Stimulated activated CD8-positive, alpha-beta memory T cell treated with anti-CD3 and anti-CD28 coated beads, Interleukin-15, amount 100 ng/mL, for 4 hours (primary cell): ENCODE measurements at places on chromosomes 12 and 14.

- DNase-seq = no peak
Measured at GRCh38 chr12:102765736-102766135, 151.3 kb downstream of the PAH start.

- DNase-seq = no peak
Measured at GRCh38 chr14:68785534-68786490, 7.1 kb downstream of the ZFP36L1 start.

DNA sequence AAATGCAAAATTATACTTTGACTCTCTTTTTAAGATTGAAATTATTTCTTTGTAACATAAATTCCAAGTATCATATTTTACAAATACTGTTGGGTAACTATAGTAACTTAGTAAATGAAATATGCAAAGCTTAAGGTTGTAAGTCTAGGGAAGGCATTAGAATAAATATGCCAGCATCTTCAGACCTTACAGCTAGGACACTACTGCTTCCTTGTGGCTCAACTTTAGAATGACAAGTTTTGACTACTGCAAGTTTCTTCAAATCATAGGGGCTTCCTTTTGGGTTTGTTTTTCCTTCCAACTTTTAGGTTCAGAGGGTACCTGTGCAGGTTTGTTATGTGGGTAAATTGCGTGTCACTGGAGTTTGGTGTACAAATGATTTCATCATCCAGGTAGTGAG, 17.7 kb upstream of the ANP32D start:
- no peak for DNase-seq

DNA sequence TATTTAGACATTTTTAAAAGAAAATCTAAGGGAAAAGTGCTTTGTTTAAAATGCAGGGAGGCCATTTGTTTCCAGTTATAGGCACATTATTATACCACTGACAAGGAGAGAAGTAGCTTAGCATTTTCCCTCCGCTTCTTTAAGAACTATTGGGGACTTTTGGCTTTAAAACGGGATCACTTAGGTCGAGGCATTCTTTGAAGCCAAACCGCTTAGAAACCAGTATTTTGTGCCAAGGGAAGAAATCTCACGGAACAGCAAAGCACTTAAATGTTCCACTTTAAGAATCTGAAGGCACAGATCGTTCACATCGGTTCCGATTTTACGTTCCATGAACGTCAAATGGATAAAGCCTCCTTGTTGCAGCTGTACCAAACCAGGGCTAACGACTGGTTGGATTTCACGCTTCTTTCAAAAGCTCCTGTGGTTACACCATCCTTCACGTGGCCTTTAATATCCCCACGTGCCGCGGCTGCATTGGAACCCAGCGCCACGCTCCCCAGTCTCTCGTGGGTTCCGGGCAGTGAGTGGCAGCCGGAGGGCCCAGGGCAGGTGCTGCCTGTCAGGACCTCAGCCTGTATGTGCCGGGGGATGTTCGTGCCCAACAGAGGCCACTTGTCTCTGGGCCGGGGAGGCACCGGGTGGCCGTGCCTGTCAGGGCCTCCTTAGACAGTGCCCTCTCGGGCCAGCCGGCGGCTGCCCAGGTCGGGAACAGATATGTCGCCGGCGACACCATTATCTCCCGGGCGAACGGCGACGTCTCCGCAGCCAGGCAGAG, 195.4 kb downstream of the KIF26A start:
- no peak for DNase-seq

DNA sequence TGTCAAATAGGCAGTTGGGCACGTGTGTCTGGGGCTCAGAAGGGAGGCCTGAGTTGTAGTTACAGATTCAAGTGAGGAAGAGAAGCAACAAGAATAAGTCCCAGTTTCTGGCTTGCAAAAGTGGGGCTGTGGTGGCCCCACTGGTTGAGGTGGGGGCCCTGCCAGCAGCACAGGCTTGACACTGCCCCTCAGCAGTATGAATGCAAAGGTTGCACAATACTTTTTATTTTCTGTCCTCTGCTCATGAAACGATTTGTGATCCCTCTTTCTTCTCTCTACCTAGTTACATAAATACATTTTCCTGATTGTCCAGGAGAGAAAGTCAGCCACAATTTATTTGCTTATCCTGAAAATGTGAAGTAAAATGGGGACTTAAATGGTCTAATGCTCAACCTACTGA, 577.8 kb downstream of the AACS start:
- no peak for DNase-seq

DNA sequence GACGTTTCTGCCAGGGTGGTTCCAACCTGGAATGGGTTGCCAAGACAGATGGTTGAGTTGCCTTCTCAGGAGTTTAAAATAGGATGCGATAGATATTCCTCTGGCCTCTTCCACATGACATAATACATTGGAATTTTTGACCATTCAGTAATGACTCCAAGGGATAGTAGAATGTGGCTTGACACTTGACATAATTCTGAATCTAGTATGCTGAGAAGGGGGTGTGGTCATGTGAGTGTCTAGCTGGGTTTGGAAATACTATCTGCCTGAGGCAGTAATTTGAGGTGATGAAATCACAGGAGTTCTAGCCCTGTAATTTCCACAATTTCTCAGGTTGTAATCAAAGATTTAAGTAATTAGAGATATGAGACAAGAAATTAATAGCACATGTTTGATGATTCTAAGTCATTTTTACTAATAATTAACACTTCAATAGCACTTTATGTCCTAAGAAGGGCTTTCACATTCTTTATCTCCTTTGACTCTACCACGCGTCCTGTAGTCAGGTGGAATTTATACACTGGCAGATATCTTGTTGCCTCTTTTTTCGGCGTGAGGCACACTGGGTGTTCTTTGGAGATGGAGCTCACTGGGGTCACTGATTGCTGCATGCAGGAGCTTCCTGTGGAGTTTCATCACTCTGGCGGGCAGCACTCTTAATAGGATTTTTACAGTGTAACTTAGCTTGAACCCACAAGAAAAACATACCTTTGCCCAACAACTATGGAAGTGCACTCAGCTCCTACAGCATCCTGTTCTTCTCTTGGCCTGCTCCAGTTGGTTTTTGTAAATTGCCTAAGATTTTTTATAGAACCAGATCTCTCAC, 3.2 kb upstream of the AMIGO2 start:
- no peak for DNase-seq

DNA sequence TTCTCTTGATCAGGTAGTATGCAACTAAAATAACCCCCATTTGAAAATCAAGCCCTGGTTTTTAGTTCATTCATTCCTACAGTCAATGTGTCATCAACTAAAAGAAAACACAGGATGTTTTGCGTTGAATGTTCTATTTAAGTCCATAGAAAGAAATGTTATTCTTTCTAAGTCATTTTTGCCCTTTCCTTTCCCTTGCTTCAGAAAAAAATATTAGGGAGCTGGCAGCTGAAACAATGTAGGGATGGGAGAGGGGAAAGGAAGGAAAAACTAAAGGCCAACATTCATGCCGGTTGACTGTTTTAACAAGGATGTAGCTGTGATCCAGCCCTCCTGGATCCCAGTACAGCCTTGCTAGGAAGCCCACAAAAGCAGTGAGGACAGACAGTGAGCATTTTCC, 155.1 kb downstream of the BTG1 start:
- no peak for DNase-seq

- DNase-seq = no peak
Measured at GRCh38 chr12:67727702-67728666, 79.4 kb downstream of the DYRK2 start.

- no peak for DNase-seq
Measured at GRCh38 chr14:56979936-56980335, 169.7 kb upstream of the OTX2 start.

DNA sequence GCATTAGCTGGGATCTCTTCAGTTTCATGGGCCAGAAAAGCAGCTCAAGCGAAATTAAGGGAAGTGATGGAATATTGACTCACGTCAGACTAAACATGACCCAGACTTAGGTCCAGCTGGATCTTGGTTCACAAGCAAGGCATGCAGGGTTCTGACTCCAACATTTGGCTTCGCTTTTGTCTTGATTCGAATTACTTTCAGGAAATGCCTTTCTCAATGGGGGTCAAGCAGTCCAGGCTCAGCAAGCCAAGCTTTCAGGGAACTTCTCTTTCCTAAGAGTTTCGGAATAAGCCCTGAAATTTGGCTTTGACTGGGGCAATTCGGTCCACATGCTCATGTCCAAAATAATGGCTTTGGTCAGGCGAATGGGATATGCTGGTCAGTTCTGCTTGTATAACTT, 678.7 kb upstream of the TMEM132C start:
- DNase-seq = no peak

DNA sequence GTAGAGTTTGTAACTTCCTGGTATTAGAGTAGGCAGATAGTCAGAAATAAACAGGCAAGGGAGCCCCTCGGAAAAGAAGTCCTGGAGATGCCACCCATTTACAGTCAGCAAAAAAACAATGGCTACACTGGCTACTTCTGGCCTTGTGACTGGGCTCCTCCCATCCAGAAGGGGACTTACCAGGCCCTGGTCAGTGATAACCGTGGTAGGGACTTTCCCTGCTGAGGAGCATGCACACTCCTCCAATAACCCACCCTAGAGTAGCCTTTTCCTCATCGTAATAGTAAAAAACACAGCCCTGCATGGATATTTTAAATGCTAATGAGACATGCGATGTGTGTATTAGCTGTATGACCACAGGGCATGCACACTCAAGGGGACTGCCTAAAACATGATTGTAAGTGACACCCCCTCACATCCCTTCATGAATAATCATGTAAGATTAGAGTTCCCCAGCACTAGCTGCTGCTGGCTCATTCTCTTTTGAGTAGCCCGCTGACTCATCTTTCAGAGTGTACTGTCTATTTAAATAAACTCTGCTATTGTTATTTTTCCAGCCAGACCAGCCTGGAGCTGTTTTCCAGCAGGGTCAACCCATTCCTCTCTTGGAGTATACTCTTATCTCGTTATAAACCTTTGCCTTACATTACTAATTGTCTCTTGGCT, 413.8 kb upstream of the TMTC1 start:
- no peak for DNase-seq

- no peak for DNase-seq
Measured at GRCh38 chr12:109291521-109292341, 17.4 kb downstream of the FOXN4 start.

DNA sequence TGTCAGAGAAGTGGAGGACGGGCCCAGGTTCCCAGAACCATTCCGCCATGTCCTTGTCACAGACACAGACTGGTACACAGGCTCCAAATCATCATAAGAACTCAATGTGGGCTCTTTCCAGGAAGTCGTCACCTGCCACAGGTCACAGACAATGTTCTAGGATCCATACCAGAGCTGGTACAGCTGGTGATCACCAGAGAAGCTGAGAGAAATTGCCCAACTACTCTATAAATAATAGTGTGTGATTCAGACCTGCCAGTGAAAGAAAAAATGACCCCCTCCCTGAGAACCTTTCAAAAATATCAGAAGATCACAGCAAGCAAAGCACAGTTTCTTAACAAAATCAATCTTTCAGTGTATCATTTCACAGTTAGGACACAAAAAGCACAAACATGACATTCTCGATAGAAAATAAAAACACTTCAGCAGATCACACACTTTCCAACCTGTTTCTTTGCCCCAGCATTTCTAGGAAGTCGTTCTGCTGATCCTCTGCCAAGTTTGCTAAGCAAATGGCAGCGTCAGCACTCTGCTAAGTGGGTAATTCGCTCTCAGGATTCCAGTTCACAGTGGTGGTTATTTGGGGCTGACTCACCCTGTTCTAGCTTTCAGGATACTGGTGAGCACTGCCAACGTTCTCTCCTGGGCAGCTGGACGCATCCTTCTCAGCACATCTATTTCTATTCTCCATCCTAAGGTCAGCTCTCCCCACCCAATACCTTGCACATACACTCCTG, 223.3 kb upstream of the SFSWAP start:
- no peak for DNase-seq

- DNase-seq = no peak
Measured at GRCh38 chr12:7637615-7638014, 28.1 kb downstream of the APOBEC1 start.
